ENCODE measurements at places on chromosomes 2 and 18.

GRCh38 chr18:63567276-63567675 lies 19.9 kb upstream of the SERPINB13 start:
- DNase-seq = no peak

DNA sequence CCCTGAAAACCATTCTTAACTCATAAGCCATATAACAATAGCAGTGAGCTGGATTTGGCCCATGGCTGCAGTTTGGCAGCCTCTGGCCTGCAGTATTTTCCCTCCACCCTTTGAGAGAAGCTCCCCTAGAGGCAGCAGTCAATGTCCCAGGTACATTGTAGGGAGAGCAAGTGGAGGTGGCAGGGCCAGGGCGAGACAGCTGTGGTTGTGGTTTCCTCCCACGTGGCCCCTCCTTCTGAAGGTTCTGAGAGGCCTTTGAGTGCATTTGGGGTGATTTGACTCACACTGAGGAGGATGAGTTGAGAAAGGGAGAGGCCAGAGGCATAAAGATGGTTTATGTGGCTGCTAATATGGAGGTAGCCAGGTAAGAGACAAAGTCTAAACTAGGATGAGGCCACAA lies 45.5 kb upstream of the LDAH start:
- DNase-seq = no peak

DNA sequence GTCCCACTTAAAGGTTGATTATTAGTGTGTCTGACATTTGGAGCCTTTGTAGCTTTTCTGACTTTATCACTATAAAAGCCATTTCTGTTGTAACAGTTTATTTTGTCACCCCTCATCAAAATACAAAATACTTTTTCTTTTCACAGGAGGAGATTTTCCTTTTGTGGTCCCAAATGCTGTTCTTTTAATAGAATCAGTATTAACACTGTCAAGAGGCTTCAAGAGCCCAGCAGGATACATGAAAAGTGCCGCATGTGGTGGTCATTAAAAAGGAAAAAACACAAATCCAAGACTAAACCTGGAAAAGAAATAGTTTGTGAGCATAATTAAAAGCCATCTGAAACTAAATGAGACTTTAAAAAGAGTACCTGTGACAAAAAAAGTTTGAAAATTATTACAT lies 515.7 kb downstream of the DCDC2C start:
- no peak for DNase-seq

GRCh38 chr2:122515731-122516290 lies 760.4 kb downstream of the TSN start:
- no peak for DNase-seq

GRCh38 chr2:239498981-239499634 lies 98.3 kb upstream of the HDAC4 start:
- DNase-seq = no peak

- DNase-seq = no peak
Observed at GRCh38 chr2:28035163-28035690, 144.7 kb downstream of the BABAM2 start.

GRCh38 chr2:231198291-231199173 lies at the start of gene ARMC9:
Gene ARMC9, plus strand, starts transcription at chr2:231198631. Its CDS starts 7,608 bp downstream, at chr2:231206239.
- no peak for DNase-seq

GRCh38 chr2:88307817-88308216 lies 137.7 kb downstream of the THNSL2 start:
- DNase-seq = no peak

GRCh38 chr18:22088029-22088428 lies 81.4 kb upstream of the GATA6 start:
- no peak for DNase-seq

- no peak for DNase-seq
Observed at GRCh38 chr2:67295851-67296250, 101.3 kb upstream of the ETAA1 start.

GRCh38 chr18:2917259-2918047 lies 70.6 kb downstream of the EMILIN2 start:
- DNase-seq = no peak

- no peak for DNase-seq
Observed at GRCh38 chr2:82752396-82752795, 1706.7 kb downstream of the SUCLG1 start.

- no peak for DNase-seq
Observed at GRCh38 chr18:46034230-46034629, 37.8 kb downstream of the PSTPIP2 start.

- DNase-seq = no peak
Observed at GRCh38 chr18:26267357-26267930, 41.2 kb downstream of the TAF4B start.

GRCh38 chr2:47075361-47076125 lies 79.6 kb downstream of the STPG4 start:
- DNase-seq = no peak

DNA sequence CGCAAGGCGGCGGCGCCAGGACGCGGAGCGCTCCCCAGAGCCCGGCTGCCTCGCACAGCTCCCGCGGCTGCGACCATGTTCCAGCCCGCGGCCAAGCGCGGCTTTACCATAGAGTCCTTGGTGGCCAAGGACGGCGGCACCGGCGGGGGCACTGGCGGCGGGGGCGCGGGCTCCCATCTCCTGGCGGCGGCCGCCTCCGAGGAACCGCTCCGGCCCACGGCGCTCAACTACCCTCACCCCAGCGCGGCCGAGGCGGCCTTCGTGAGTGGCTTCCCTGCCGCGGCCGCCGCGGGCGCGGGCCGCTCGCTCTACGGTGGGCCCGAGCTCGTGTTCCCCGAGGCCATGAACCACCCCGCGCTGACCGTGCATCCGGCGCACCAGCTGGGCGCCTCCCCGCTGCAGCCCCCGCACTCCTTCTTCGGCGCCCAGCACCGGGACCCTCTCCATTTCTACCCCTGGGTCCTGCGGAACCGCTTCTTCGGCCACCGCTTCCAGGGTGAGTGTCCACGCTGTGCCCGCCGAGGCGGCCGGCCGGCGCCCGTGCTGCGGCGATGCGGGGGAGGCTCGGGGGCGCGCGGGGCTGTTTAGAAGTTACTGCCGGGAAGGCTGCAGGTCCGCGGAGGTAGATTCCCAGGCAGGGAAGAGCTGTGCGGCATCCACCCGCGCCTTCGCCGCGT lies 696 bp downstream of the EMX1 start:
- no peak for DNase-seq

DNA sequence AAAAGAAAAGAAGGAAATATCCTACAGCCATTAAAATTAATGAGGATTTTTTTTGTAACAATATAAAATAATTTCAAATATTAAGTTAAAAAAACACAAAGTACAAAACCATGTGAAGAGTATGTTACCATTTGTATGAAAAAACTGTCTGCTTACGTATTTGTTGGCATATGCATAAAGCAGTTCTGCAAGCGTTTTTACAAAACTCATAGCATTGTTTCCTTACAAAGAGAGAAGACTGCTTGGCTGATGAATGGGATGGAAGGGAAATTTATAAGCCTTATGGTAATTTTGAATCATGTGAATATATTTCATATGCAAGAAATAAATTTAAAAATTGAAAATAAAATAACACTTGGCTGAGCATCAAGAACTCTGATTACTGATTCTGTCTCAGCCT lies 63.1 kb downstream of the METTL4 start:
- DNase-seq = no peak

GRCh38 chr2:10235099-10235908 lies 67.4 kb upstream of the HPCAL1 start:
- no peak for DNase-seq

- DNase-seq = no peak
Observed at GRCh38 chr2:73067043-73067442, 4.5 kb downstream of the SFXN5 start.

- peak; percentile 26 for DNase-seq
Observed at GRCh38 chr2:222424276-222424728, at the start of gene SGPP2. Gene SGPP2, plus strand, starts transcription at chr2:222424543. Its CDS starts 60 bp downstream, at chr2:222424603.

- no peak for DNase-seq
Observed at GRCh38 chr18:44835703-44836102, 155.0 kb downstream of the SETBP1 start.

DNA sequence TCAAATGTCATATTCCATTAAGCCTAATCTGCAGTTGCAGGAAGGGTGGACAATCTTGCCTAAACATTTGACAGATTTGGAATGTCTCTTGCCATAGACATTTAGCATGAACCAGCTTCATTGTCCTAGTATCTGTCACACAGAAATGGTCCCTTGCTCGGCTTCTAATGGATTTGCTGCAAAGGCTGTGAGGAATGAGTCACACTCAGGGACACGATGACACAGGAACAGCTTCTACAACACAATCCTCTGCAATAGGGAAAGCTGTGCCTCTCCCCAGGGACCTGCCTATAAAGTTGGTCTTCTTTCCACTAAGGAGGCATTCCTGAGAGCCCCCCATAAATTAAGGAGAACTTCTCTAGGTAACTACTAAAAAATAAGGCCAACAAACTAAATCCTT lies 155.1 kb upstream of the L3MBTL4 start:
- peak; percentile 74 for DNase-seq

GRCh38 chr18:2905854-2906703 lies 59.3 kb downstream of the EMILIN2 start:
- no peak for DNase-seq

DNA sequence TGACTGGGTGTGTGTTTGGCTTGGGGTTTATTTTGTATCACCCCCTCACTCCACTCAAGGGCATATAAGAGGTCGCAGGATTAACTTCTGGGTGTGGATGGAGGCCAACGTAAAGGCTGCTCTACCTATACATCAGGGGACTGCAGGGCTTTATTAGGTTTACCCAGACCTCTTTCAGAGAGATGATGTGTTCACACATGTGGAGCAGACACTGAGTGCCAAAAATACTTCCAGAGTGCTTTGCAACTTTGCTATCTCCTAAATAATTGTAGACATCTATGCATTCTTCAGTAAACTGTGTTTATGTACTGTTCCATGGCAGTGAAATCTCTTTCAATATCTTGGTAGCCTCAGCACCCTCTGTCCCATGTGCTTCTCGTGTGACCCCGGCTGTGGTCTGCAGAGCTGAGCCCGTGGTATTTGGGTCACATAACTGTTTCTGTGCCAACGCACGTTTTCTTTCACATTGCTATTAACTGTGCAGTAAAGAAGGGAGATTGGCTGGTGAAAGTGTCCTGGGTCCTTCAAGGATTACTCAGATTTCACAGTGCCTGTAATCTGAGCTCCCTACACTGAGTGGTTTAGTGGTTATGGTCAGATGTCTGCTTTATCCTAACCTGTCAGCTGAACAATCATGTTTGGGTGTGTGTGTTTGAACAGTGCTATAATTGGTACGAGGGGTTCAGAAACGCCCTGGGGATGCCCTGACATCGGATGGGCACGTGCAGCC lies 208.1 kb downstream of the VAPA start:
- no peak for DNase-seq

GRCh38 chr2:96353606-96354101 lies 18.1 kb downstream of the NCAPH start:
- DNase-seq = no peak

DNA sequence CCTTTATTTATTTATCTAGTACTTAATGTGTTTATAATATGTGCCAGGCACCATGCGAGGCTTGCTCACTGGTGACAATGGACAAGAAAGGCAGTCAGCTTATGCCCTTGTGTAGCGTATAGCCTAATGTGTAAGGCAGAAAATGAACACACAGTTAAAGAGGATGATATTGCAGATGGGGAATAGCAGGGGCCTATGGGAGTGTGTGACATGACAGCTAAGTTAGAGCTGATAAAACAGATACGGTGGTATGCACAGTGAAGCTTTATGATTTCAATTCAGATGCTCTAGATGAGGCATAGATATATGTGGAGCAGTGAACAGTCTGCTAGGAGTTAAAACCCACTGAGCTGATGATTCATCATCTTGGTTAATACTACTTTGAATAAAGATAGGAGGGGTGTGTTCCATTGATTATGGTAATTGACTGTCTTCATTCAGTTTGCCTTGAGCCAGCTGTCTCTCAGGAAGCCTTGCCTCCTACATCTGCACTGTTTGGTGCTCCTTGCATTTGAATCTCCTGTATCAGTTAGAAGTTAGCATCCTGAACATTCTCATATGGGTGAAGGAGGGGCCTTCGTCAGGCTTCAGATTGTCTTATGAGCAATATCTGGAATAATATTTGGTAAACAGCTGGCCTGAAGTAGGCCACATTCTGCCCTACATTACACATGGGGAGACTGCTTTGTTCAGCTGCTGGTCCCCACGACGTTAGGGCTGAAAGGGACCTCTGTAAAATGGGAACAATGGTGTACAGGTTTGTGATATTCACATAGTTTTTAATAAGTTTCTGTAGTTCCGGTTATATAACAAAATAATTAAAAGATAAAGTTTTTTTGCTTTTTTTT lies 13.2 kb downstream of the MAP4K4 start:
- DNase-seq = no peak

- DNase-seq = no peak
Observed at GRCh38 chr18:69631281-69631680, 230.6 kb downstream of the DOK6 start.

- no peak for DNase-seq
Observed at GRCh38 chr2:15299904-15300520, 261.1 kb downstream of the NBAS start.

DNA sequence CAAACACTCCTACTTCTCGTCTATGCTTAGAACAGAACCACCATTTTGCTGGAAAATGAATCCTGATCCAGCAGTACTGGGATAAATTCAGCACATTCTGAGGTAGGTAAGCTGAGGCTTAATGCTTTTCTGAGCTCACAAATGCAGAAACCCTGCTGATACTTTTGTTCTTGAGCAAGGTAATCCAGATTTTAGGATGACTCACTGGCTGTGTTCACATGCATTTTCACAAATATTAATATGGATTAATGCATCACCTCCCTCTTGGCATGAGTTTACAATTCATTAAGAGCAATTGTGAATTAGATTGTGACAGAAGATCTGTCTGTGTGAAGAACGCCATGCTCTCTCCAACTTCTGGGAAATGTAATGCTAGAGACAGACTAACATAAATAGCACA lies 42.2 kb downstream of the RAD51AP2 start:
- no peak for DNase-seq

DNA sequence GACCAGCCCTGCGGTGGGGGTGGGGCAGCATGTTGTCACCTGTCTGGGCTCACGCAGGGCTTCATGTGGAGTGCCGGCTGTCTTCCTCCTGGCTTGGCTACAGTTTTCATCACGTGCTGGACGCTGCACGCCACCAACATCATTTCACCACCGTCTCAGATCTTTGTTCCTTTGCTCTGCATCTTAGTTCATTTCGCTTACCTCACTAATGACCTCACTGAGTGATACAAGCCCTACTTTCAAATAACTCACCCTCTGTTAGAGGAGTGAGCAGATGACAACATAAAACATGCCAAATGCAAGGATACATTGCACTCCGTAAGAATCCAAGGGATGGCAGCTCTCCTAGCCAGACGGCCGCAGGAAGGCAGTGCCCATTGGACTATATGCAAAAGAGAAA lies 527.5 kb downstream of the GALR1 start:
- DNase-seq = peak; percentile 66

GRCh38 chr2:71607151-71607889 lies 154.0 kb downstream of the DYSF start:
- DNase-seq = peak; percentile 89

- no peak for DNase-seq
Observed at GRCh38 chr2:200860092-200860795, 4.2 kb downstream of the CLK1 start.

GRCh38 chr2:232787806-232788205 lies 11.4 kb upstream of the KCNJ13 start:
- no peak for DNase-seq

DNA sequence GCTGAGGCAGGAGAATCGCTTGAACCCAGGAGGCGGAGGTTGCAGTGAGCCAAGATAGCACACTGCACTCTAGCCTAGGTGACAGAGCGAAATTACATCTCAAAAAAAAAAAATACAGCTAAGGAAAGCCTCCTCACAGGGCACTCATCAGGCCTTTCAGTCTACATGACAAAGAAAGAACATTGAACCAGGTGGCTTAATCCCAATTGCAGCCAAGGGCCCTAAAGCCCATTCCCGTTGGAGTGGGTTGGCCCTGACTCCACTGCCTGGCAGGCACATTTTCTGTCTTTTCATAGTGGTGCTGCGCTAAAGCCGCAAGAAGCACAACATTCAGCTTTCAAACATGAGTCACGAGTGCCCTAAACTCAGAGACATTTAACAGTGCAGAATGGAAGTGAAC lies 372.5 kb downstream of the RNF144A start:
- DNase-seq = no peak

Measured in esophagus muscularis mucosa (tissue), 4 donors.